ENCODE measurements at places on chromosomes 16 and 17.
A peak's percentile ranks its signal among the peaks of the same experiment; 100 is the strongest.

GRCh38 chr16:51989637-51990230, 557.2 kb downstream of the TOX3 start:
- DNase-seq: no peak

DNA sequence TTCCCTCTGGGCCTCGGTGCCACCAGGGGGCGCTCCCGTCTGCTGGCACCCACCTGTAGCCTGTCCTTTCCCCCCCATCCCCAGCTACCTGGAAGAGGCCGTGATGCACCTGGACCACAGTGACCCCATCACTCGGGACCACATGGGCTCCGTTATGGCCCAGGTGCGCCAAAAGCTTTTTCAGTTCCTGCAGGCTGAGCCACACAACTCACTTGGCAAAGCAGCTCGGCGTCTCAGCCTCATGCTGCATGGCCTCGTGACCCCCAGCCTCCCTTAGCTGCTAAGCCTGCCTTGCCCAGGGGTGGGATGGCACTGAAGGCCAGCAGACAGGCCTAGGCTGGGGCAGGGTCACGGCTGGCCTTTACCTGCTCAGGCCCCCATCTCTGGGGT, 818 bp upstream of the NRN1L start:
- peak; percentile 72 for DNase-seq

- no peak for DNase-seq
Measured at GRCh38 chr17:49438436-49439278, 24.0 kb upstream of the PHB1 start.

- DNase-seq: no peak
Measured at GRCh38 chr16:89431158-89431584, 59.2 kb downstream of the ANKRD11 start.

DNA sequence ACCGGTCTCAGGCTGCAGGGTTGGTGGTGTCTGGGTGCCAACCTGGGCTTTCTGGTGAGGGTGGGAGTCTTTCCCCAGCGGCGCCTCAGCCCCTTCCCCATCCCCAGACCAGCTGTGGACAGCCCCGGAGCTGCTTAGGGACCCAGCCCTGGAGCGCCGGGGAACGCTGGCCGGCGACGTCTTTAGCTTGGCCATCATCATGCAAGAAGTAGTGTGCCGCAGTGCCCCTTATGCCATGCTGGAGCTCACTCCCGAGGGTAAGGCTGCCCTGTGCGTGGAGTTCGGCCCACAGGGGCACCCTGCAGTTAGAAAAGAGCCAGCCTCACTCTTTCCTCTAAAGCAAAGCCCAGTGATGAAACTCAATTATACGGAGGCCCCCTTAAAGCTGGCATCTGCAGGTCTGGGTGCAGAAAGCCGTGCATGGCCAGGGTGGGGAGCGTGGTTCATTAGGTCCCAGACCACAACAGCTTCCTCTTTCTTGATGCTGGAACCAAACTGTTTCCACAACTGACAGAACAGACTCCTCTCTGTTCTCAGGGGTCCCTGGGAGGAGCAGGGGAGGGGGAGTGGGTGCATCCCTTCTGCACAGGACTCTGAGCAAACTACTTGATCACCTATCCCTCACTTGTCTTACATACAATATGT, 10.7 kb downstream of the GUCY2D start:
- DNase-seq: no peak

- DNase-seq: no peak
Measured at GRCh38 chr17:78976907-78977680, 2.6 kb downstream of the LGALS3BP start.

DNA sequence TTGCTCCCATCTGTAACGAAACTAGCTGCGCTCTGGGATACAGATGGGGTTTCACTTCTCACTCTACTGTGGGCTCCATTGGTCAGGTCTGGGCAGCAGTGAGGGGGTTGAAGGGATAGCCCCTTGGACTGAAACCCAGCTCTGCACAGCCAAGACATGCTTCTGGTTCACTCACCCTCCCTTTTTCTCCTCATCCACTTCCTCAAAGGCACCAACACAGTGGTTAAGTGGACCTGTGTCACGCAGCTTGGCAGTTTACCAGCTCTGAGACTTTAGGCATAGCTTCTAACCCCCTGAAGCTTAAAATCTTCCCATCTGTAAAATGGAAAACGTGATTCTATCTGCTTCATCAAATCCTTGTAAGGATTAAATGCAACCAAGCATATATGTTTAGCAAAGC, 11.5 kb upstream of the KRT38 start:
- no peak for DNase-seq

- DNase-seq: no peak
Measured at GRCh38 chr17:75454193-75454592, 2.2 kb upstream of the TMEM94 start.

DNA sequence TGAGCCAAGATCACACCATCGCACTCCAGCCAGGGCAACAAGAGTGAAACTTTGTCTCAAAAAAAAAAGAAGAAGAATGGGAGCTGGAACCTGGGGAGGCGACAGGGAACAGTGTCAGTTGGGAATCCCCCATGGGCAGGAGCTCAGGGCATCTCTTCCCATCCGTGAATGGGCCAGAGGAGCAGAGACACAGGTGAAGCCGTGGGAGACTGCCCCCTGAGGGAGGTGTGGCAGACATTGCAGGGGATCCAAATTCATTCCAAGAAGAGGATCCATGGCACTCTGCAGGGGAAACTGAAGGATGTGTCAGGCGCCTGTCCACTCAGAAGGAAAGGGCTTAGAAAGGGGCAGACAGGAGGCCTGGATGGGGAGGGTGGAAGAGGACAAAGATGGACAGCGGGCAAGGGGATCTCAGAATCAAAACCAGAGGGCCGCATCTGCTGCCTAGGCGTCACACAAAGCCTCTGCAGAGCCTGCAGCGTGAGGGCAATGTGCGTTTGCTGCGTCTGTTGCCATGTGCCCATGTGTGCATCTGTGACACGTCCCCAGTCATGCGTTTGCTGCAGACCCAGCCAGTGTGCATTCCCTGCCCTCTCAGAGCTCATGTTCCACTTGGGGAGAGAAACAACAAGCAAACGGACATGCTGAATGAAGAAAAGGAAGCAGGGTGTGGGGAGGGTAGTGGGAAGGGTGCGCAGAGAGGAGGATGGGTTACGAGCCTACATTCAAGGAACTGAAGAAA, 30.6 kb upstream of the TNRC6C start:
- no peak for DNase-seq

GRCh38 chr16:52022177-52022576, 524.8 kb downstream of the TOX3 start:
- no peak for DNase-seq

GRCh38 chr17:50003911-50004310, 8.9 kb upstream of the DLX3 start:
- no peak for DNase-seq

GRCh38 chr17:73743518-73744201, 99.4 kb upstream of the SDK2 start:
- DNase-seq: no peak

DNA sequence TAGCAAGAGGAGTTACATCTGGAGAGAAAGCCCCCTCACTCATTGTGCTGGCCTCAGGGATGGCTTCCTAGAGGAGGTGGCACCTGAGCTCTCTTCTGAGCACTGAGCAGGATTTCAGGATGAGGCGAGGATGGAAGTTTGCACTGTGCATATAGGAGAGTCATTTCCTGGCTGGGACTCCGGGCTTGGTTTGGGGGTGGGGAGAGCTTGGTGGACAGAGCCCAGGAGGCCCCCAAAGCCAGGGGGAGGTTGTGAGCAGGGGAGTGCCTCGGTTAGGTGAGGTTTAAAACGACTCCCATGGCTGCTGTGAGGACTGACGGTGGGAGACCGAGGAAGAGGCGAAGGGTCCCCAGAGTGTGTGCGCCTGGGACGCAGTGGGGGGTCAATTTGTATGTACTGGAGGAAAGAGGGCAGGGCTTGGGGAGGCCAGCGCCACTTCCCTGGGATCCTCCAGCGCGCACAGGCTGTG, 1.2 kb downstream of the CAMKK1 start:
- DNase-seq: no peak

DNA sequence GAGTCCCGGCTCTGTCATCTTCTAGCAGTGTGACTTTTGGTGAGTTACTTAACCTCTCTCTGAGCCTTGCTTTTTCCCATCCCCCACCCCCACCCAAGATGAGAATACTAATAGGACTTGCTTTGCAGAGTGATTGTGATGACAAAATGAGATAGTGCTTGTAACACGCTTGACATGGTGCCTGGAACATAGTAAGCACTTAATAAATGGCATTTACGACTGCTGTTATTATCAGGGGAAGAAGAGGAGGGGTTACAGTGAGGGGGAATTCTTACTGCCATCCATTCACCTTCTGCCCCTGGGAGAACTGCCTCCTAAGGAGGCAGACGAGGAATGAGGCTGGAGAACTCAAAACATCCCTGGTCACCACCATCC, 7.8 kb downstream of the DLX4 start:
- DNase-seq: no peak

GRCh38 chr17:55624772-55625433, 97.8 kb downstream of the TMEM100 start:
- no peak for DNase-seq

DNA sequence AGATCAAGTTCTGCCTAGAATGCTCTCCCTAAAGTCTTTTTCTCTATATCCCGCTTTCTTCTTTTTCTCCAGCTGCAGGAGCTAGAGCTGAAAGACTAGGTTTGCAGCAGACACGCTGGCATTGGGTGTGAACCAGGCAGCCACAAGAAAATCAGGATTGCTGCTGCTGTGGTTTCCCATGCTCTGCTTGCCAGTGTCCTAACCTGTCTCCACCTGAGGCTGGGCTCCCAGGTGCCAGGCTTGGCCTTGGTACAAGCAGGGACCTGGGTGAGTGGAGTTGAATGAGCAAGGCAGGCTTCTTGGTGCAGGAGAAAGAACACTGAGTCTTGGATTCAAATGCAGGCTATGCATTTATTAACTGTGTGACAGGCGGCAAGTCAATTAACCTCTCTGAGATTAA, 440.3 kb upstream of the MAF start:
- DNase-seq: no peak

DNA sequence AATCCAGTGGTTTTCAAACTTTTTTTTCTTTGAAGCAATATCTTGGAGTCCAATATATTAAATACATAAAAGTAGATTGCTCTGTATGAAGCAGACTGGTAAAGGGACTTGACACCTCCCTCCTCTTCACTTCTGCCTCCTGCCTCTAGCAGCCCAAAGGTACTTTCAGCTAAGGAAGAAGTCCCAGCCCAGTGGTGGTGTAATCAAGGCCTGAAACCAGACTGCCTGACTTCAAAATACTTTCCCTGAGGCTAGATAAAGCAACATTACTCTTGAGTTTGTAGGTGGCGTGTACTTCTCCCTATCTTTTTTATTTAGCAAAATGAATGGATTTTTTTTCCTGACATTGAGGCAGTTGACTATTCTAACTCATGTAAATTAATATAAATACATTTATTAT, 122.4 kb upstream of the TMEM97 start:
- DNase-seq: no peak

- no peak for DNase-seq
Measured at GRCh38 chr17:76498876-76499251, 2.4 kb downstream of the RHBDF2 start.

- DNase-seq: no peak
Measured at GRCh38 chr16:23505180-23505665, 5.1 kb downstream of the GGA2 start.

DNA sequence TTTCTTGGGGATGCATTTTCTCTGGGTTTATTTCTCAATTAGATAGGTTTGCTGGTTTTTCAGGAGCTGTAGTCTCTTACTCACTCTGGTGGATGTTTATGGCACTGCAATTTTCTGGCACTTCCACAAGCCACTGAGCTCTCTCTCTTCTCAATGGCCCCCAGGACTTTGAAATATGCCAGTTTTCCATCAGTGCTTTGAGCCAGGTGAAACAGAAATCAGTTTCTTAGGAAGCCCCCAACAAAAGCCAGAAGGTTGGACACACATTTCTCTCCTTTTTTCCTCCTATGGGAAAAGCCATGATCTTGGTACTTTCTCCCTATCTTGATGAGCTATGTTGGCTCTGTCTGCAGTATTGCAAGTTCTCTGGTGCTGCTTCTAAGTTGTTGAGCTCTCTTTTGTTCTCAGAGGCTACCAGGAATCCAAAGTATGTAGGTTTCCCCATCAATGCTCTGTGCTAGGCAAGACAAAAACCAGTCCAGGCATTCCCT, 90.7 kb upstream of the SMIM36 start:
- peak; percentile 12 for DNase-seq

DNA sequence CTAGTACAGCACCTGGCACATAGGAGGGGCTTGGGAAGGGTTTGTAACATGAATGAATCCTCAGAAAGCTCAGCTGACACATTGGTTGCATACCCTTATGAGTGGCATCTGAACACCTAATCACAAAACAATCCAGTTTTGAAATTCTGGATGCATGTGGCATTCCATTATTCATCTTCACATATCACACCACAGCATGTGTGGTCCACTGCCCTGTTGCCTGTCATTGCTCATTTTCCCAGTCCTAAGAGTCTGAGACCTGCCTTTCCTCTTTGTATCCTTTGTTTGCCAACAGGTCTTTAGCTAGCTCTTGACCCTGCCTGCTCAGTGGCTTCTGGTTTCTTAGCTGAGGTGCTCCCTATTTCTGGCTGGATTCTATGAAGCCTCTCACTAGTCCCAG, 170.8 kb upstream of the ASIC2 start:
- no peak for DNase-seq

DNA sequence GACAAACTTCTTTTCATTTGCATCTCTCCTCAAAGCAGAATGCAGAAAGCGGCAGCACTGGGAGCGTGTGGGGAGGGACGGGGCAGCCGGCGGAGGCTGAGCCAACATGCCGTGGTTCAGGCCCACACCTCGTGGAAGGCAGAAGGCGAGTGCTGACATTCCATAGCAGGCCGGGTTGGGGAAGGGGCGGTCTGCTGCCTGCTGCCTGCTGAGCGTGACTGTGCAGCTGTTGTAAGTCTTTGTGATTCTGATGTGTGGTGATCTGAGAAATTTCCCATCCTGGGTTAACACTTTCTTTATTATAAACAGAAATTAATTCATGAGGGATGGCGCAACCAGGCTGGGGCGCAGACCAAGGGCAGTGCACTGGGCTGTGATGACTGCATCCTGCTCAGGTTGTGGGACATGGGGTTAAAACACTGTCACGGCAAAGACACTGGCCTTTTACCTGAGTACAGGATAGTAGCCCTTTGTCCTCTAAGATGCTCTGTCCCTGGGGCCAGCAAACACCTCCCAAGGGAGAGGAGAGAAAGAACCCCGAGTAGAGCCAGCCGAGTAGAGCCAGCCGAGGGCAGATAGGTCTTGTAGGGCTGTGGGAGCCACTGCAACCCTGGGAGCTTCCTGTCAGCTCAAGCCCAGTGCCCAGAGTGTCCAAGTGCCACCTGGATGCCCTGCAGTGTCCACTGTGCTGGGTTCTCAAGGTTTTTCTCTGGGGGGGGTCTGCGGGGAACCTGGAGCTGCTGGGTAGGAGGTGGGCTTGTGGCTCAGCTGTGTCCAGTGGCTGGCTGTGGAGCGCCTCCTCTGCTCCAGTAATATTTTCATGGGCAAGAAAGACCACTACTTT, 8.8 kb upstream of the DNASE1 start:
- no peak for DNase-seq
